ENCODE measurements at places on chromosomes 3 and 15. TPM values are rescaled to one million over a fixed set of nuclear protein-coding genes. Genes with fewer than 3 reads are reported as not detected.

Gene UBAP1L
- total RNA-seq: 13.4 TPM

Gene P2RY14
- total RNA-seq: 8.9 TPM

Gene STAC
- total RNA-seq: 4.4 TPM

DNA sequence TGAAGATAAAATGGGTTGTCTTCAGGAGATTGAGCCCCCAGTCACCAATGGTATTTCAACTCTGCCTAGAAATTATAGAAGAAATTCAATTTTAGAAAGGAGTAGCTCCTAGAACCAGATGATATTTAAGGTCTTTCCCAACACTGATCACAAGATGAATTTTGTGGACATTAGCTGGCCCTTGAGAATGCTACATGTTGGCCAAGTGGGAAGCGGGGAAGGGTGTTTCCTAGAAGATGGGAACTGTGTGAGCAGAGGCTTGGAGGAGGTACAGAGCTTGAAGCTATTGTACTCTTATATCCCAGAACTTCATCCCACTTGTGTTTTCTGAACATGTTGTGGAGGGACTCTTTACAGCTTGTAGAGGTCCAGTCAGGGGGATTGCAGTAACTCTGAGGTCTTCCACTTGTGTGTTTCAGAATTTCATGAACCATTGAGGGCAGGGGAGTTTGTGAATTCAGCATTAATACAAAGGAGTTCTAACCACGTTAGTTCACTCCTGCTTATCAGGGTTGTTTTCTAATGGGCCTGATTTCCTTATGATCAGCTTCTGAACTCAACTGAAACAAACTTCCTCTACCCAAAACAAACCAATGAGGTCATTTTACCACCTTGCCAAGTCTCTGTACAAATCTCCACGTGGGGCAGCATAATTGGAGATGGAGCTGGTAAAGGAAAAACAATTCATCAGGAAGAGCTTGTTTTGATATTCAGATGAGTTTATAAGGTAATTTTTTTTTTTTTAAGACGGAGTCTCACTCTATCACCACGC, 152.6 kb upstream of the TPM1 start:
- no peak for DNase-seq

GRCh38 chr15:42286445-42287029, 13.3 kb upstream of the TMEM87A start:
- no peak for DNase-seq

GRCh38 chr15:95192923-95193322, 961.6 kb downstream of the MCTP2 start:
- DNase-seq: no peak

DNA sequence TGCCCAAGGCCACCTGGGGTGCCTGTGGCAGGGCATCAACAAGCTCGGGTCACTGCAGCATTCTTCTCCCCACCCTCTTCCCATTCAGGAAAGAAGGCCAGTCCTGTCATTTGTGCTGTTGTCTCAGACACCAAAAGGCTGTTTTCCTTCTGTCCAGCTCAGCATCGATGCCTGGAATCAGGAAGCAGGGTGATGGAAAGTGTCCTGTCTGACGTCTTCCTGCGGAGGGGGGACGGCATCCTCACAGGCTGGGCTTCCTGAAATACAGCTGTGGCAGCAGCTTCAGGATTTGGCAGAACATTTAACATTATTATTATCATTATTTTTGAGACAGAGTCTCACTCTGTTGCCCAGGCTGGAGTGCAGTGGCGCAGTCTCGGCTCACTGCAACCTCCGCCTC, 33.0 kb upstream of the ANKDD1A start:
- DNase-seq: no peak

All from sciatic nerve (tissue), 2 donors.